Naive thymus-derived CD8-positive, alpha-beta T cell (primary cell): ENCODE measurements at places on chromosomes 5 and 9.

GRCh38 chr5:14742498-14742897, 78.0 kb downstream of the OTULIN start:
- DNase-seq = no peak

DNA sequence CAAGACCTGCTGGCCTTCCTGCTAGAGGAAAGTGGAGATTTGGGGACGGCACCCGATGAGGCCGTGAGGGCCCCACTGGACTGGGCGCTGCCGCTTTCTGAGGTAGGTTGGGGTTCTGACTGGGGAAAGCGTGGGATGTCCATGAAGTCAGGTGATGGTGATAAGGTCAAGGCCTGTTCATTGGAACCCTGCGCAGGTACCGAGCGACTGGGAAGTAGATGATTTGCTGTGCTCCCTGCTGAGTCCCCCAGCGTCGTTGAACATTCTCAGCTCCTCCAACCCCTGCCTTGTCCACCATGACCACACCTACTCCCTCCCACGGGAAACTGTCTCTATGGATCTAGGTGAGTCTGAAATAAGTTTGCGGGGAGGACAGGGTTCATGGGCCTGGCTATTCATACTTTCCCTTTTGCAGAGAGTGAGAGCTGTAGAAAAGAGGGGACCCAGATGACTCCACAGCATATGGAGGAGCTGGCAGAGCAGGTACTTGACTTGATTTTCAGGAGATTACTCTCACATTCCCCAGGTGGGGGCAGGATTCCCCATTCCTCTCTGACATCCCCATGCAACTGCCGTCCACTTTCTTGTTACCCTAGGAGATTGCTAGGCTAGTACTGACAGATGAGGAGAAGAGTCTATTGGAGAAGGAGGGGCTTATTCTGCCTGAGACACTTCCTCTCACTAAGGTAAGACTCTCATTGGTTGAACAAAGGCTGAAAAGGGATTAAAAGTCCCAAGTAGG, 505 bp downstream of the CREB3 start:
- DNase-seq = no peak

DNA sequence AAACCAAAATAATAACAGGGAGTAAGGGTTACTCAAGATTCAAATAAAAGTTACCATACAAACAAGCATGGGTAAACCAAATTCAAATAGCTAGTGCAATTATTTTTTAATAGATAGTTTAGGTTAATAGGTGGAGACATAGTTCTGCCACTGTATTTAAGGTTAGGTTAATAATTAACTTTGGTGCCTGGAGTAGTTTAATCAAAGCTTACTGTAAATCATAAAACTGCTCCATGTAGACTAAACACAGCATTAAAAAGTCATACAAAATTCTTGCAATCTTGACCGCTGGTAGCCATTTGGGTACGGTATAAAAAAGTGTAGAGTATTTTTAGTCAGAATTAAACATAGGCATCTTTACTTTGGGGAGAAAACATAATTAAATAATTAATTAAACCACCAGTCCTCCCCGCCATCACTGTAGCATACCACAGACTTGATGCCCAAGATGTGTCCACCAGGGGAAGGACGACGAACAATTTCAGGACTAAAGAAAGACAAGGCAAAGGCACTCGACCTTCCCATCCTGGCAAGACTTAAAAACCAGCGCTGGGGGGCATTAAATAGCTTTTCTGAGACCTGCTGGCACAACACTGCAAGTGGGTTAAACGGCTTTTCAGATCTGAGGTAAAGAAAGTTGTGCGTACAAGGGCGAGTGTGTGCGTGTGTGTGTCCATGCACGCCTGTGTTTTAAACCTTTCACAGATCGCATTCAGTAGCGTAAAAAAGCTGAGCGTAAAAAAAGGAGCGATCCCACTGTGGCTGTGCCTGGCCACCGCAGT, 2.9 kb downstream of the SEMA6A start:
- no peak for DNase-seq

- no peak for DNase-seq
Observed at GRCh38 chr5:103211576-103212561, 46.7 kb upstream of the MACIR start.

DNA sequence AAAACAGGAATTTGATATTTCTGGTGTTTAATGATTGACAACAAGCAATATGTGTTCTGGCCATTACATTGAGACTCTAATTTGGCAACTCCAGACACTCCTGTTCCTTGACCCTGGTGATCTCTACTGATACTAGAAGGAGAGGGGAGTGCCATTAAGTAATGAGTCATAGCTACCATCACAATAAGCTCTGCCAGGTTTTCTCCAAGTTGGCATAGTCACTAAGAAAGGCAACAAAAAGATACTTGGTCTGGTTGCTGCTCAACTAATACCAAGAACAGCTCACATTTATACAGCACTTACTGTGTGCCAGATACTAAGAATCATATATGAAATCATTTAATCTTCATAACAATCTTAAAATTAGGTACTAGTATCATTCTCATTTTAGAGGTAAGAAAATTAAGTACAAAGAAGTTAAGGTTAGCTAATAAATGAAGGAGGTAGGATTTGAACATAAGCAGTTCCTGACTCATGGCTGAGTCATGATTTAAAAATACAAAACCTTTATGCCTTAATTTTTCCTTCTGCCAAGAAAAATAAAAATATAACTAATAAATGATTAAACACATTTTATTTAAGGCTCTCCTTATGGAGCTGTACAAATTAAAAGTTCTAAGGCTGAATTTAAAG, 19.9 kb upstream of the PRXL2C start:
- no peak for DNase-seq

DNA sequence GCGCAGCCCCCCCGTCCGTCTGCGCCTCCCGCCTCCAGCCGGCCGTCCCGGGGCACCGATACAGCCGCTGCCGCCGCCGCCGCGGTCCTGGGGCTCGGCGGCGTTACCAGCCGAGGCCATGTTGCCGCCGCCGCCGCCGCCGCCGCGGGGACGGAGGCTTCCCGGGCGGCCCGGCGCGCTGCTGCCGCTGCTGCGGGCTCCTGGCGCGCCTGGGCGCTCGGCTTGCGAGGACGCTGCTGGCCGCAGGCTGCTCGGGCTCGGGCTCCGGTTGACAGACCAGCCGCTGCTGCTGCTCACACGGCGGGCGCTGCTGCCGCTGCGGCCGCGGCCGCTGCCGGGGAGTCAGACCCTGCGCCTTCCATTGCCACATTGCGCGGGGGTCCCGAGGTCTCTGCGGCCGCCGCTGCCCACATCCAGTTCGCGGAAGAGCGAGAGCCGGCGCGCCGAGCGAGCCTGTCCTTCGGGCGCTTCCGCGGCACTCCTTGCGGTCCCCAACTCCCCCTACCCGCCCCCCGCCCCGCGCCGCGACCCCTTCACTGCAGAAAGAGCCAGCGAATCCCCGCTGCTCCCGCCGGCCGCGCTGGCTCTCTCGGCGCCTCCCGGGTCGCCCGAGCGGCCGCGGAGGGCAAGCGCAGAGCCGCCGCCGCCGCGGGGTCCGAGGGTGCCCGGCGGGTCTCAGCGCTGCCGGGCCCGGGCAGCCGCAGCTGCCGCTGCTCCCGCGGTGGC, 8.4 kb downstream of the PTCH1 start:
- no peak for DNase-seq

DNA sequence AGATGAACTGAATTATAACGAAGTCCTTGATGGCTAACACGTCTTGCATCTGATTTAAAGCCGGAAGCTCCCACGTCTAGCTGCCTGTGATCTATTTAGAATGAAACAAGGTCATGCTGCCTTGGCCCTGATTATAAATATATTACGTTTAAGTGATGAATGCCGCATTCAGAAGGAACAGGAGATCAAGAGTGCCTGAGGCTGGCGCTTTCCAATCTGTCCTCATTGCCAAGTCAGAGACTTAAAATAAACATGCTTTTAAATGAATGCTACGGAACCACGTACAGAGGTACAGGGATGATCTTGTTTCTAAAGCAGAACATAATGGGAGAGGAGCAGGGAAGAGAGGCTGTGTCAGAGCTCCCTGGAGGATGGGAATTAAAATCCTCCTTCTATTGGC, 292.8 kb downstream of the TLE1 start:
- DNase-seq = no peak

DNA sequence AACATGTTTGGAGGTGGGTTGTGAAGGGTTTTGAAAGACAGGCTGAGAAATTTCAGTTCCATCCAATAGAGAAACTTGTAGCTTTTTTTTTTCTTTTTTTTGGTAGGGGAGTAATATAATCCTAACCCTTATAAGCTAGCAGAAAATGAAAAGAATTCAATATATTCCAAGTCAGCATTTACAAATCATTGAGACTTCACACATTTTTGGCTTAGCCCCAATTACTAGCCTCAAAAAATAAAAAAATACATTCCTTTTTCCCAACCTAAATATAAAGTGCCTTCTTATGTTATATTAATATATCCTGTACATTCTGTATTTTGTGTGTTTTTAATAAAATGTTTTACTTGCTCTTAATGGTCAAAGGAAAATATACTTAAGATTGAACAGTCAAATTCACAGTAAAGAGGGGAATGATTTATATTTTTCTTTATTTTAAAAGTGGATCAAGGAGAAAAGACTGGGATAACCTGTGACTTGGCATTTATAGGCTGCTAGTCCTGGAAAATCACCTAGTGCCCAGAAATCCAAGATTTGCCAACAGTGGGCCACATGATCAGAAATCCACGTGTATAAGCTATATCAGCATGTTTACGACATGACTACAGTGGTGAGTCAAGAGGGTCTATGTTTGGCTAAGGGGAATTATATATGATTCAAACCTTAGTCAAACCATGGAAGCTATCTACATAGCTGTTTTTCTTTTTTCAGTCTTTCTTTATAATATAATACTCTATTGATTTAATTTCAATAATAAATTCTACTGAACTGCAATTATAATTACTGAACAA, 14.5 kb downstream of the HACD4 start:
- no peak for DNase-seq

GRCh38 chr9:1083325-1083913, 33.3 kb downstream of the DMRT2 start:
- DNase-seq = no peak

GRCh38 chr5:141501761-141502160, 12.9 kb downstream of the PCDHGC5 start:
- DNase-seq = no peak

GRCh38 chr9:89519366-89519805, 21.5 kb upstream of the SEMA4D start:
- no peak for DNase-seq

DNA sequence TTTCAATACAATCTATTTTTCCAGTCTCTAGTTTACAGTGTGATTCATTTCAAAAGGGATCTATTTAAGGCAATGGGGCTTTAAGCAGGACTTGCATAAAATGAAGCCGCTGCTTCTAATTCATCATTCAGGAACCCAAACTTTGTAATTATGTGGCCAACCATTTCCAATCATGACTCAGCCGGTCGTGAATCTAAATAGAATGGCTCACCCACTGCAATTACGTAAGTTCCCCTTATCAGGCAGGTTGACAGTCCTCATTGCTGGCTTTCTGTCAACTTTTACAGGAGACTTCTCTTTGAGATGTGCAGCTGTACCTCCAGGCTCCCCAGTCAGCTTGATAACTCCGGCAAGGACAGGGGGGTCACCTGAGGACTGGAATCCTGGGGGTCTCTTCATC, 152.8 kb upstream of the DAP start:
- DNase-seq = no peak

- DNase-seq = peak; percentile 21
Observed at GRCh38 chr5:10421896-10422691, 19.6 kb upstream of the ROPN1L start.

DNA sequence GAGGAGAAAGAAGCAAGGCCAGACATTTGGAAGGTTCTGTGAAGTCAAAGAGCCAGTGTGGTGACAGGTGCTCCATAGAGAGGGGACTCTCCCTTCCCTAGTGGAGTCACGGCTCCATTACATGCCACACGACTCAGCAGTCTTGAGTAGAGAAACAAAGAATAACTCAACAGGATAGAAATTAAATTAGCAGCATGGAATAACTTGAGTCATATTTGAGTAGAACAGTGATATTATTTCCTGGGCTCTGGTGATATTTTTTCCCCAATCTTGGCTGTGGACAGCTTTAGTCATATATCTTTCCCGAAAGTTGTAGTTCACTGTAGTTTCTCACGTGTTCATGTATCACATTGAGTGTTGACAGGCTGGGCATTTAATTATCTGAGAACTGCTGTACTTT, 149.7 kb upstream of the EFNA5 start:
- DNase-seq = no peak

GRCh38 chr5:165134155-165134554, 1628.7 kb downstream of the MAT2B start:
- no peak for DNase-seq

GRCh38 chr9:99158629-99159028, 53.7 kb downstream of the TGFBR1 start:
- no peak for DNase-seq

- DNase-seq = no peak
Observed at GRCh38 chr5:42840269-42840668, 28.6 kb upstream of the SELENOP start.

DNA sequence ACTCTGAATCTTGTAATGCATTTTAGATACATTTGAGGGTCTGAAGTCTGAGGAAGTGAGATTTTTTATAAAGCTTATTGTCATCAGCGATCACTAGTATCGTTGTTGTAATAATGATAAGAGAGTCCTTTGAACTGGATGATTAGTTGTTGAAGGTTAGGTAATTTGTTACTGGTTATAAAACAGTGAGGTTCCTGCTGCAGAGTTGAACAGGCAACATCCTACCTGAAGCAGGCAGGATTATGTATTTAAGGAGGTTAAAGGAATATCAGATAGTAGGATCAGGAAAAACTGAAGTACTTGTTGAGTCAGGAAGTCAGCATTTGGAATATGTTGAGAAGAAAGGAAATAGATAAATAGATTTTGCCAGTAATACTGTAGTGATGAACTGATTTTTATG, 106.7 kb downstream of the VPS13A start:
- no peak for DNase-seq

- DNase-seq = no peak
Observed at GRCh38 chr9:96858018-96858573, 3.8 kb upstream of the ZNF782 start.

- DNase-seq = no peak
Observed at GRCh38 chr5:57034201-57034916, 82.4 kb upstream of the MIER3 start.
